ENCODE measurements at places on chromosomes 12 and 14.
A peak's percentile ranks its signal among the peaks of the same experiment; 100 is the strongest.

- H3K4me1 ChIP-seq: no peaks in the 10 kb centered on the region
- no peak for DNase-seq
- H3K4me3 ChIP-seq: no peak overlapping the region
- H3K27me3 ChIP-seq: no peaks in the 10 kb centered on the region
Measured at GRCh38 chr14:56138928-56139327, 20.7 kb downstream of the PELI2 start.

GRCh38 chr12:79420146-79420618 is 270.6 kb downstream of the PAWR start:
- no peak overlapping the region for H3K27ac ChIP-seq
- H3K27me3 ChIP-seq: no peaks in the 10 kb centered on the region
- H3K4me3 ChIP-seq: no peak overlapping the region
- no peak for DNase-seq

GRCh38 chr12:66453120-66453519 is 150.8 kb downstream of the HELB start:
- peaks cover 3% of the 10 kb centered on the region for H3K27me3 ChIP-seq
- no peak overlapping the region for H3K27ac ChIP-seq
- no peaks in the 10 kb centered on the region for H3K36me3 ChIP-seq
- H3K4me3 ChIP-seq: no peak overlapping the region

GRCh38 chr14:103501041-103501870 is 21.4 kb downstream of the CKB start:
- DNase-seq: no peak
- no peaks in the 10 kb centered on the region for H3K27me3 ChIP-seq
- H3K36me3 ChIP-seq: peaks cover 67% of the 10 kb centered on the region

DNA sequence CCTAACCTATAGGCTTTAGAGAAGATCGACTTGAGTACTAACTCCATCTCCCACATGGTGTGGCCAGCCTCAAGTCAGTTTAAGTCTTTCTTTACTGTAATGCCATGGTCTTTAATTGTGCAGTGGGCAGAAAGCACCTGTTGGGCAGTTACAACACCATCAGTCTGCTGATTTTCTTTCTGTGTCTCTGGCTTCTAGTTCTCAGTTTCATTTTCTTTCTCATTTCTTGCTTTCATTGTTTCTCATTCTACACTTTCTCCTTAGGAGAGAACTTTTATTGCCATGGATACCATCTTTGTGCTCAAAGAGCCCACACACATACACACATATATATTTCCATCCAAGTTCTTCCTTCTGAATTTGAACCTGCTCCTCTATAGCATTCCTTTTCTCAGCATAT is 96.1 kb upstream of the SLC16A7 start:
- H3K4me3 ChIP-seq: no peak overlapping the region
- DNase-seq: no peak
- no peak overlapping the region for H3K27ac ChIP-seq
- no peaks in the 10 kb centered on the region for H3K4me1 ChIP-seq

DNA sequence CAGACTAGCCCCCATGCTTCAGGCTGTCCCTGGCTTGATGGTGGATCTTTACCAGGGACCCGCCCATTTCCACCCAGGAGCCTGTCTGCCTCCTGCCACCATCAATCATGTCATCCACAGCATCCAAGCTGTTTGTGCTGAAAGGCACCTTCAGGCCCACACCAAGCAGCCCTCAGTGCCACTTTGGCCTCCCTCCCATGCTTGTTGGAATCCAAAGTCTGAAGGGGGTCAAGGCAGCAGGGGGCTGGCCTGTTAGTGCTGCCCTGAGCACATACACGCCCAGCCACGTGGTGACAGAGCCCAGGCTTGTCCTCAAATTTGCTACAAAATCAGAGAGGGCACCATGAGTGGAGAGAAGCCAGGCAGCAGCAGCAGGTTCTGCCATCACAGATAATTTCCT is 1146.8 kb downstream of the FSCB start:
- no peaks in the 10 kb centered on the region for H3K27me3 ChIP-seq
- H3K4me1 ChIP-seq: no peaks in the 10 kb centered on the region
- H3K27ac ChIP-seq: no peak overlapping the region
- DNase-seq: no peak
- H3K36me3 ChIP-seq: no peaks in the 10 kb centered on the region

- no peak overlapping the region for H3K4me3 ChIP-seq
- peak overlapping the region; percentile 80 for H3K27ac ChIP-seq
- H3K27me3 ChIP-seq: no peaks in the 10 kb centered on the region
- no peak for DNase-seq
Measured at GRCh38 chr12:111443586-111443985, 37.9 kb downstream of the SH2B3 start.

DNA sequence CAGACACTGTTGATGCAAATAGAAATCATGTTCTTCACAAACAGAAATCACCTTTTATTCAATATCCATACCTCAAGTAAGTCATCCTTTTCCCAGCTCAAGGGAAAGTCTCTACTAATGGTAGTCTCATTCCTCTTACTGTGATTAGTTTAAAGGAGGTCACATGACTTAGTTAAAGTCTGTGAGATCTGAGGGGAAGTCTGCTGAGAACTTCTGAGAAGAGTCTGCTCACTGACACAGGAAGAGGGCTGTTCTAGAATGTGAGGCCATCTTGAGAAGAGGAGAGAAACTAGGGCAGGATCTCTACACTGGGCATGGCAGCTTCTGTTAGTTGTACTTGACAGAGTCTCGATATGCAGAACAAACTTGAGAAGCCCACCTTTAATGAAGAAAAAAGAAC is 146.8 kb downstream of the C12orf42 start:
- H3K4me1 ChIP-seq: no peaks in the 10 kb centered on the region
- H3K27me3 ChIP-seq: no peaks in the 10 kb centered on the region
- DNase-seq: no peak
- no peak overlapping the region for H3K4me3 ChIP-seq

DNA sequence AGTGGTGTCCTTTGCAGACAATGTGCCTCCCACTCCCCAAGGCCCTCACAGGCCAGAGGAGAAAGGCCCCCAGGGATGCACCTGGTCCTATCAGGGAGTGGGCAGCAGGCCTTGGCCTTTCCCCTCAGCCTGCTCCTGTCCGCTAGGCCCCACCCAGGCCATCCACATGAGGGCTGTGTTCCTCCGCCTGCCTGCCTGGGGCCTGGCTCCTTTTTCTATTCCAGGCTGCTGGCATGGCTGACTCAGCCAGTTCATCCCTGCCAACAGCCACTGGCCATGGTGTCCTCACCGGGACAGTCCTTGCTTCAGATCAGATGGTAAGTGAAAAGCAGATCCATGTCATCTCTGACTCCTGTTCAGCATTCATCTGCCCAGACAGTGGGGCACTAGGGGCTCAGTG is 13.4 kb downstream of the ISM2 start:
- no peaks in the 10 kb centered on the region for H3K36me3 ChIP-seq
- H3K27me3 ChIP-seq: no peaks in the 10 kb centered on the region
- DNase-seq: no peak
- H3K4me3 ChIP-seq: no peak overlapping the region
- H3K27ac ChIP-seq: no peak overlapping the region

GRCh38 chr12:50401500-50402081 is 906 bp downstream of the LARP4 start:
- DNase-seq: no peak
- peaks cover 15% of the 10 kb centered on the region for H3K4me1 ChIP-seq
- H3K27me3 ChIP-seq: no peaks in the 10 kb centered on the region
- H3K36me3 ChIP-seq: no peaks in the 10 kb centered on the region

- DNase-seq: no peak
- peaks cover 33% of the 10 kb centered on the region for H3K4me1 ChIP-seq
- H3K27me3 ChIP-seq: no peaks in the 10 kb centered on the region
- no peak overlapping the region for H3K4me3 ChIP-seq
- no peak overlapping the region for H3K27ac ChIP-seq
- no peaks in the 10 kb centered on the region for H3K36me3 ChIP-seq
Measured at GRCh38 chr12:1662761-1663439, 28.0 kb upstream of the ADIPOR2 start.

GRCh38 chr14:53947452-53948204 is 9.0 kb downstream of the BMP4 start:
- no peak overlapping the region for H3K4me3 ChIP-seq
- peaks cover 76% of the 10 kb centered on the region for H3K27me3 ChIP-seq
- no peak for DNase-seq
- no peaks in the 10 kb centered on the region for H3K4me1 ChIP-seq
- H3K27ac ChIP-seq: no peak overlapping the region
